ENCODE measurements at places on chromosomes 11 and 22.

DNA sequence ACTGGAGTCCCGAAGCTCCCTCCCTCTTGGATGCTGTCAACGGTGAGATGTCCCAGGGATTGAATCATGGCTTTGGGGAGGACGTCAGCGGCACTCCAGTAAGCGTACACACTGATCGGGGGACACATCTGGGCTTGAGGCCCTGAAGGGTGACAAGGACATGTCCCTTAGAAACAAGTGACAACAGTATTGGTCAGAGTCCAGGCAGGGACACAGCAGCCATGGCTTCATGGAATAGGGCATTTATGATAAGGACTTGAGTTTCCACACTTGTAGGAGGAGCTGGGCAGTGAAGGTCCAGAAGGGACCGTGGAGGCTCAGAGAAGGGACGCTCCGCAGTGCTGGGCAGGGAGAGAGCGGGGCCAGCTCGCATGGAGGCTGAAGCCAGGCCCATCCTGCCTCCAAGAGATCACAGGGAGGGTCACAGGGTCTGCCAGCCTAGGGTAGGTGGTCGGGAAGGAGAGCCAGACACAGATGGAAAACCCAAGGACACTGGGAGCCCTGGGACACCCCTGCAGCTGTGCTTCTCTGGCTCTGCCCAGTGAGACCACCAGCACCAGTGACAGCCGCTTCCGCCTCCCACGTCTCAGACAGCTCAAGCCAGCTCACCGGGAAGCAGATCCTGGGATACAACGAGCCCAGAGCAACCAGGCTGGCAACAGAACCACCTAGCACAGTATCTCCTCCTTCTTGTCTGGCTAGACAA is 22.9 kb upstream of the RFPL3 start:
- peak; percentile 46 for DNase-seq

- DNase-seq: no peak
These were observed 41.3 kb upstream of the CXCR5 start for GRCh38 chr11:118842369-118842768.

DNA sequence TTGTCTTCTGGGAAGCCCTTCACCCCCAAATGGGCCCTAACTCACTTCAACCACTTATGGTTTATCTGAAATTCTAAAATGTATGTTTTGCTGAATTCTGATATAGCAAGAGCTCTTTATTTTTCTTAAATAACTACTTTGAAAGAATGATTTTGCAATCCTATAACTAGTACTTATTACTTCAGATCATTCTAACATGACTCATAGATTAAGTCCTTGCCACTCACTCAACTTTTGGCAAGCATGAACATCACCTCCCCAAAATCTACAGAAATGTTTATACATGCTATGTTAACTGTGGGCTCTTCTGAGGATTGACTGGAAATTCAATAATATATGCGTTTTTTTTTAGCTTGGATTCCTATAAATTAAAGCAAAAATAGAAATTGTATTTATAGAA is 367.4 kb upstream of the FAT3 start:
- DNase-seq: no peak

- DNase-seq: peak; percentile 87
These were observed 26.7 kb upstream of the TOLLIP start for GRCh38 chr11:1335811-1336761.

DNA sequence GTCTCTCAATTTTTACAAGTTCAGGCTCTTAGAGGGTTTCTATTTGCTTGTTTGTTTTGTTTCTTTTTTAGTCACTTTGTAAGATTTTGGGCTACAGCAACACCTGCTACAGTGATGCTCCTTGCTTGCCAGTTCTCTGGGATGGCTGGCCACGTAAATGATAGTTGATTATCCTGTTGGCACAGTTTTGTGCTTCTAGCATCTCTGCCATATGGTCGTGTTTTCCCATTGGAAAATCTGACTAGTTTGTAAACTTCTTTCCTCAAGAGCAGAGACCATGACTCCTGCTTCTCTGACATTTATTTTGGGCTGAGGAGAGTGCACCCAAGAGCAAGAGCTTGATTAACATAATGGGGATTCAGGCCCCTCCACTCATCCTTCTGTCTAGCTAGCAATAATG is 1621.6 kb upstream of the RAG2 start:
- DNase-seq: no peak

DNA sequence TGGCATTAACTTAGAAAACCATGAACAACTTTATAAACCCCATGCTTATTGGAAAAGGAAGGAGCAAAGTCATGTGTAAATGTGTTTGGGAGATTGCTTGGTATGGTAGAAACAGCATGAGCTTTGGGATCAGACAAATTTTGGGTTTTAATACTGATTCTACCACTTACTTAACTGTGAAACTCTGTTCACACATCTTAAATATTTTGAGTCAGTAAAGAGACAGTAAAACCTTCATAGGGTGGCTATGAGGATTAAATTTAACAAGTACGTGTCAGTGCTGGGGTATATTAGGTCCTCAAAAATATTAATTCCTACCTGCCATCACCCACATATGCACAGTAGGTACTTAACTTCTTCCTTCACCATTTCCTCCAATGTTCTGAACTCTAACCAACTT is 96.5 kb downstream of the CD44 start:
- DNase-seq: no peak

Measured in coronary artery (tissue), 2 donors.